ENCODE measurements at places on chromosomes 7 and 10.
A peak's percentile ranks its signal among the peaks of the same experiment; 100 is the strongest.

DNA sequence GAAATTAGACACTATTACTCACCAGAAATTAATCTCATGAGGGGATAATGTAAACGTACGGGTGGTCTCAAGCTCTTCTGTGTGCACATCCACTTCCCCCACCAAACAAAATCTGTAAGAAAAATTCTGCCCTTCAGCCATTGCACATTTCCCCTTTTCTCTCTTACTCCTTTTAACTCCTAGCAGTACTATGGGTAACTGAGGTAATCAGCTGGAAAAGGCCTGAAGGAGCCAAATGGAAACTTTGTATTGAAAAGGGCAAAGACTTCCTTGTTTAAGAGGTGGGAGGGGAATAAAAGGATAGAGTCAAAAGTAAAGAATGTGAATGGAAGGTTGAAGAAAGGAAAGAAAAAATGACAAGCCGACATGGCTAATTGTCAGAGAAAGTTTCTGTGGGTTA, 273.8 kb downstream of the RNLS start:
- DNase-seq: no peak

DNA sequence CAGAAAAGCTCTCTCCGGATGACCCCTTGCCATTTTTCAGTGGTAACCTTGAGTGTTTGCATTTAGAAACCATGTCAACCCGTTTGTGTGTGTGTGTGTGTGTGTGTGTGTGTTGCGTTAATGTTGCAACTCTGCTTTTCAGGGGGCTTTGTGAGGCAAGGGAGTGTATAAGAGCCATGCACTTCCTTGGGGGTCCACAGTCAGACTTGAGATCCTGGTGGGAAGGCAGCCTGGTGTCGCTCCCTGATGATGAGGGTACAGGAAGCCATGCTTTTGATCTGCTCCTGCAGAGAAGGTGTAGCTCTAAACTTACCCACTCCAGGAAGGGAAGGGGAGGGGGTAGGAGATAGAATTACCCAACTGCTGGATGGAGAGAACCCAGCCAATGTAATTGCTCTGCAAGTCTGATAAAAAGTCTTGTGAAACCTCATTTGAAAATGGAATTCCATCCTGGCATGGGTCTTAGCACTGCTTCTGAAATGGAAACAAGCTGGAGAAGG, 10.7 kb downstream of the GRK5 start:
- no peak for DNase-seq

GRCh38 chr10:113326160-113327111, 226.4 kb upstream of the HABP2 start:
- DNase-seq: no peak

DNA sequence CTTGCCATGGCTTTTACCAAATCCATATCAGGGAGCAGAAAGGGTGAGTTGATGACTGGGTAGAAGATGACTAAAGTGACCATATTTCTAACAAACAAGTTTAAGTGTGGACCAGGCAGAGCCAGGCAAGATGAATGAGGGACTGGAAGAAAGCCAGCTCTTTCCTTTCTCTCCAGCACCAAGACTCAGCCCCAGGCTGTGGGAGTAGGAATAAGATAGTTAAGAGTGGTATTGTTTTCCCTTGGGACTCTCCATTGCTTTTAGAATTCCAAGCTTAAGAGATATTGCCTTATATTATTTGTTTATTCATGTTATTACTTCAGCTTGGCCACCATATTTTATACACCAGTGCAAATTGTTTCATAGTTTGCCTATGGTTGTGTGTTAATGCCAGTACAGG, 28.8 kb upstream of the TSPAN33 start:
- DNase-seq: no peak

DNA sequence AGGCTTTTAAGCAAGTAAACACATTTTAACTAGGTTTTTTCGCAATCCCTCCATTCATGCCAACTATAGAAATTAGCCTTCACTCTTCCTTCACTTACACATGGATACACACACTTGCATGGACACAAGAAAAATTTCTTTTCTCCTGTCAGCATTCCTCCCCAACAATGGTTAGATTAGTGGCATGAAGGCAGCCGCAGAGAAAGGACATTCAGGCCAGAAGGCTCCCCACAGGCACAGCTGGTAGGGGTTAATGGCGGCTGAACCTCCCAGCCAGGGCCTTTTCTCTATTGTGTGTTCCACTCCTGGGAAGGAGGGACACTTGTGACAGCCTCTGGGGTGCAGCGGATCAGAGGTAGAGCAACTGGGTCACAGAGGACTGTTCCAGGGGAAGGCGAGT, 255.0 kb upstream of the SP8 start:
- DNase-seq: no peak

- DNase-seq: no peak
Observed at GRCh38 chr7:133185512-133185911, 67.4 kb upstream of the EXOC4 start.

DNA sequence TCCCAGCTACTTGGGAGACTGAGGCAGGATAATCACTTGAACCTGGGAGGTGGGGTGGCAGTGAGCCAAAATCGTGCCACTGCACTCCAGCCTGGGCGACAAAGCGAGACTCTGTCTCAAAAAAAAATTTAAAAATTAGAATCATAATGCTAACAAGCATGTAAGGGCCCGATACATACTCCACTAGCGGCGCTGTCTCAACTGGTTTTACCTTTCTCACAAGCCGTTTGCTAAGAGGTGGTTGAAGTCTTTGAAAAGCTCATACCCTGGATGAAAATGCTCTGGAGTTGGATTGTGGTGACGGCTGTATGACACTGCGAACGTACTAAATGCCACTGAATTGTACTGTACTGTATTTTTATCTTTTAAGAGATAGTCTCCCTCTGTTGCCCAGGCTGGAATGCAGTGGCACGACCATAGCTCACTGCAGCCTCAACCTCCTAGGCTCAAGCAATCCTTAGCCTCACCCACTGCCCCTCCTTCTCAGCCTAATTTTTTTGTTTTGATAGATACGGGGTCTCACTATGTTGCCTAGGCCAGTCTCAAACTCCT, 29.9 kb downstream of the SPOCK2 start:
- DNase-seq: no peak

- DNase-seq: no peak
Observed at GRCh38 chr7:13604178-13604577, 385.3 kb downstream of the ETV1 start.

DNA sequence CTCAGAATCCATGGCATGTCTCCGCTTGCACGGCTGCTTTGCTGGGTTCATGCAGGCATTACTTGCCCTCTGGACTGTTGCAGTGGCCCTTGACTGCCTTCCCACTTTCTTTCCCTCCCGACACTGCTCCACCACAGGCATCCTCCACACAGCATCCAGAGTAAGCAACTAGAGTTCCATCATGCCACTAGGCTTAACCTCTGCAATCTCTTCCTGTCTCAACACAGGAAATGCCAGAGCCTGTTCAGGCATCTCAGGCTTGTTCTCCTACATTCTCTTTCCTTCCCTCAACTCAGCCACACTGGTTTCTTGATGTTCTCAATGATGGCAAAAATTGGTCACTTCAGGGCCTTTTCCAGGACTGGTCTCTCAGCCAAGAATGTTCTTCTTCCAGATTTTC, 284.5 kb upstream of the KLF6 start:
- no peak for DNase-seq

- DNase-seq: peak; percentile 54
Observed at GRCh38 chr10:93106631-93107072, 33.0 kb downstream of the CYP26A1 start.

- DNase-seq: peak; percentile 59
Observed at GRCh38 chr7:124764847-124765400, 668 bp downstream of the GPR37 start.

DNA sequence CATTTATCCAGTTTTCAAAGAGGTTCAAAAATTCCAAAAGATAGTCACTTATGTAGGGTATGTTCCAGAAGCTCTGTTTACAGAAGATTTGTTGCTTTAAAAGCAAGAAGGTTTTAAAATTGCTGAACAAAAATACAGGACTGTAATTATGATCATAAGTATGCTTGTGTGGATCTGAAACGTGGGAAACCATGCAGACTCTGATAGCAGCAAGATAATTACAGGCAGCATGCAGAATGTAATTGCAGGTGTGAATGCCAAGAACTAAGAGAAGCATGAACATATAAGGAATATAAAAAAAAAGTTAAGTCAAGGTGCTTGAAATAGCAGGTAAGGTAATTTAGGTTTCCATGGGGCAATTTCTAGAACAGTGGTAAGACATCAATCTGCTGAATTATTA, 405.7 kb downstream of the ARL4A start:
- no peak for DNase-seq

DNA sequence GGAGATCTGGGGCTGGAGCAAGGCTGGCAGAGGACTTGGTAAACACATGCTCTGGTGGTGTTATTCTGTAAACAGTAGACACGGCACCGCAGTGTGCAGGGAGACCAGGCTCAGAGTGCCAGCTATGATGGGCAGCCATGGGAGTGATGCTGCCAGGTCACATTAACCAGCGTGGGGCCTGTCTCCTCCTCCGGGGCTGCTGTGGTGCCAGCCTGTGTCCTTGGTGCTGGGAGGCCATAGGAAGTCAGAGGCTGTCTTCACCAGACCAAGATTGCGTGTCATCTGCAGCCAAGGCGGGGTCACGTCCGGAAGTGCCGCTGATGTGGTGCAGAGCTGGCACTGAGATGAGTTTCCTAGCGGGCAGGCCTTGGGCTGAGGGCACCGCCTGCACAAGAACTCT, 236.0 kb downstream of the GLRX3 start:
- no peak for DNase-seq

DNA sequence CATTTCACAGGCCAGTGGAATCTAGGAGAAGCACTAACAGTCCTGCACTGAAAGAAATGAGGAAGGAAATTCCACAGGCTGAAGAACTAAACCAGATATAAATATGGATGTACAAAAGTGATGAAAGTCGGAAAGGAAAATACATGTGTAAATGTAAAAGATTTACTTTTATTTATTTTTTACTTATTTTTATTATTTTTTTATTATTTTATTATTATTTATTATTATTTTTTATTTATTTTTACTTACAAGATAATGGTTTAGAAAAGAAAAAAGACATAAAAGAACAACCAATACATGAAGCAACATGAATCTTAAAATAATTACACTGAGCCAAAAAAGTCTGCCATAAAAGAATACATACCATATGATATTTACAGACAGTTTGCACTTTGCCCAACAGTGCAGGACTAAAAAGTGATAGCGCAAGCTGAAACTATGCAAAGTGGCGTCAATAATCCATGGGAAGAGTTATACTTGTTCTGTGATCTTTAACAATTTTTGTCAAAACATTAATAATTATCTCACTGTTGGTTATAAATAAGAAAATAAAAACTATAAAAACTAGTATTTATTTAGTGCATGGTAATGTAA, 317.8 kb upstream of the MKI67 start:
- DNase-seq: no peak

DNA sequence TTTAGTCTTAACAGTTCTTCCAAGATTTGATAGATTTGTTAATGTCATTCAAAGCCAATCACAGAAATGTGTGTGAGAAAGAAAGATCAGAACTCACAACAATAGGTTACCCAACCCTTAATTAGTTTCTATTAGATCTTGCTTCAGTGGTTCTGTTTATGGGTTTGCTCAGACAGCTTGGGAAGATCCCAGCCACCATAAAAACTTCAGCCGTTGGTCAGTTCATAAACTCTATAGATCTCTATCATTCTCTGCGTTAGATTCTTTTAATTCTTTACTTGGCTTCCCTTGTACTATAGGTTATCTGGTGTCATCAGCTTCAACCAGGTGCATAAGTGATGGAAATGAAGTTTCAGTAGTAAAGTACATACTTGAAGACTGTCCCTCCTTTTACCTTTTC, 54.4 kb downstream of the ZNF277 start:
- no peak for DNase-seq

GRCh38 chr10:2925631-2926030, 141.7 kb upstream of the PFKP start:
- no peak for DNase-seq

- DNase-seq: no peak
Observed at GRCh38 chr7:148044173-148044572, 546.4 kb upstream of the C7orf33 start.

- DNase-seq: no peak
Observed at GRCh38 chr7:41504214-41504980, 198.5 kb downstream of the INHBA start.

- DNase-seq: no peak
Observed at GRCh38 chr7:151204383-151205032, 5.8 kb downstream of the H2BK1 start.

DNA sequence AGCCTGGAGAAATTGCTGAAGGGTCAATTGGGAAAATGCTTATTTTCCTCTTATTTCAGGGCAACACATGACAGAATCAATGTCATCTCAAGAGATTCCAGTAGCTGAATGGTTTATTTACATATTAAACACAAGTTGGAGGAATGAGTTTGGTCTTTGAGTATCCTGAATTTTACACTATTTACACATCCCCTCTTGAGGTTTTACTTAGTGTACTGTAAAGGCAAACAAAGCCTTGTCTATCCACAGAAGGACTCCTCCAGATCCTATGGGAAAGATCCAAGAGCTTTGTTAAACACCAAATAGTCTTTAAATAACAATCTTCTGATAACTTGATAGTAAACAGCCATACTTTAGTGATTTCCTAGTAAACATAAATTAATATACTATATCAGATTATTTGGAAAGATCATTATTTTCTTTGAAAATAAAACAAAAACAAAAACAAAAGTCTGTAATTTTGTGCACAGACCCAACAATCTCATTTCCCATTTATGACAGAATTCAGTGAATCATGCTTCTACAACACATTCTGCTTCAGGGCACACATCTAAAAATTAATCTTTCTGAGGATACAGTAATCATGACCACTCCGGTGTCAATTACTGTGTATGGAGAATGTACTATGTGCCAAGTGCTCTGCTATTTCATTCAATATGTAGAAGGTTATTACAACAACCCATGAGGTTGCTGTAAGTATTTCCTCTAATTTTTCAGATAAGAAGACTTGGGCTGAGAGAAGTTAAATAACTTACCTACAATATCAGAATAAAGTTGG, 575.0 kb upstream of the LRRTM3 start:
- no peak for DNase-seq

DNA sequence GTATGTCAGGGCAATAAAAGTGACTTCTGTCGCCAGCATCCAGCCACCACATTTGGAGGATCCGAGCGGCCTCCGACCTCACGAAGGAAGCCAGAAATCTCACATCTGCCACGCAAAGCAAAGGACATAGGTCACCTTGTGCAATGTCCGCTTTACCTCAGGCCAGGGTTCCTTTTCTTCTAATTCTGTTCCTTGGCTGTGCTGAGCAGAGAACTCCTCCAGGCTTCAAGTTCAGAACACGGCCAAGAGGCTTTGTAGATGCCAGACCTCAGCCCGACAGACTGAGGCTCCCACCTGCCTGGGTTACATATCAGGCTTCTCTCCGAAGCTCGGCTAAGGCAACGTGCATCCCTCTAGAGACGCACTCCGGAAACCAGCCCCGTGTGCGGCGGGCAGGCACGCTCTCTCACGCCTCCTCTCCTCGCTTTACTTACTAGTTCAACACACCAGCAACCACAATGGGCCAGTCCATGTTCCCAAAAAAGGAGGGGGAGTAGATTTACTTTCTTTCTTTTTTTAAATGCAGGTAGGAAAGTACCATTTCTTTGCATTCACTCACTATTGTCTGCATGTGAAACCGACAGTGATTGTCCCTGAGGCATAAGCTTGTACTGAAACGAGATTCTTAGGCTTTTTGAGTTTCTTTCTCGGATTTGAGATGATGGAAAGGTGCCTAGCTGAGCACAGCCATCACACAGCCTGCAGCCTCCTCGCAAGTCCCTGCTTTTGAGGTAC, 122.4 kb upstream of the AFAP1L2 start:
- peak; percentile 82 for DNase-seq

- no peak for DNase-seq
Observed at GRCh38 chr10:129730993-129731325, 233.1 kb downstream of the EBF3 start.

- DNase-seq: no peak
Observed at GRCh38 chr10:22727112-22727511, 12.7 kb upstream of the PIP4K2A start.

Measured in HuH-7.5 (cell line).